ENCODE measurements at places on chromosomes 7 and 10. TPM values are rescaled to one million over a fixed set of nuclear protein-coding genes. Genes with fewer than 3 reads are reported as not detected.

Gene METTL2B
- total RNA-seq, result 22.1 TPM

- no peak for DNase-seq
Measured at GRCh38 chr7:34087892-34088891, 182.9 kb downstream of the BMPER start.

DNA sequence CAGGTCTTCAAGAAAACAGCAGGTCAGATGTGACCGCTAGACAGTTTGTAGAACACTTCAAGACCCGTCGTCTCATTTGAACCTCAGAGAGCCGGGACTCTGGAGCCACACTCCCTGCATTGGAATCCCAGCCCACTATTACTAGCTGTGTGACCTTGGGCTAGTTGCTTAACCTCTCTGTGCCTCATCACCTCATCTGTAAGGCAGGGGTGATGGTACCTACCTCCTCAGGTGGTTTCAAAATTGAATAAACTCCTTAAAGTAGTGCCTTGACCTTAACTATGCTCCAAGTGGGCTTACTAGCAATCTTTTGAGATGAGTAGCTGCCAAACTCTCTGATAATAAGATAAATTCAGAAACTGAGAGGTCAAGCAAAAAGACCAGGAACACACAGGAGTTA, 43.8 kb downstream of the OGDH start:
- no peak for DNase-seq

- DNase-seq, result no peak
Measured at GRCh38 chr10:22228167-22228938, 10.5 kb upstream of the EBLN1 start.
